HT-29 (cell line): ENCODE measurements at places on chromosomes 3 and 15.

- DNase-seq: no peak
These were observed 4.8 kb upstream of the ADCY5 start for GRCh38 chr3:123453675-123454074.

DNA sequence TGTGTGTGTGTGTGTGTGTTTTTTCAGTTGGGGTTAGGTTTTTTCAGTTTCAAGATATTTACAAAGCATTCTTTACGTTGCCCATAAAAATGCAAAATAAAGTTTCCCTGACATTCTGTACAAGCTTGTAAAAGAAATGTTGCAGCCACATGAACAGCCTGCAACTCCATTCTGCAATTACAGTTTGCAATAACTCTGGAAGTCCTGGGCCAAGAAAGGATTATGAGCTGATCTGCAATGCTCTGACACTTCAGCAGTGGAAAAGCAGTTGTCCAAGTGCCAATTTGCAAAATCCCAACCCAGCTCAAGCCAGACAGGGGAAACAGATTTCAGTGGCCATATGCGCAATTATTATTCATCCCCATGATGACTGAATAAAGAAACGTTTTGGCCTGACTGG, 322.1 kb downstream of the MEX3B start:
- no peak for DNase-seq

DNA sequence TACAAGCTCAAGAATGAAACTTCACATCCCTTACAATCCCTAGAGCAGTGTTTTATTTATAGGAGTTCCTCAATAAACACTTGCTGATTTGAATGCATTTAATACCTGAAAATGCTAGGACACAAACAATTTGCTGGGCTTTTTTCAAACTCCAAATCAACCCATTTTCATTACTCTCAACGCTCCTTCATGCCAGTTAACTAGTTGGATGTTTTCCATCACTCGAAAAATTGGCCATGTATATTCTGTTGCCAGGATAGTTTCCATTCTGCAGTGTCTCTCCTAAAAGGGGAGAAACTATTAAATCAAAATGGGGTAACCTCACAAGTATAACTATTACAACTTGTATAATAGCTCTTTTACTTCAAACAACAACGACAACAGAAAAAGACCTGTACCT, 1.2 kb downstream of the GBE1 start:
- no peak for DNase-seq

DNA sequence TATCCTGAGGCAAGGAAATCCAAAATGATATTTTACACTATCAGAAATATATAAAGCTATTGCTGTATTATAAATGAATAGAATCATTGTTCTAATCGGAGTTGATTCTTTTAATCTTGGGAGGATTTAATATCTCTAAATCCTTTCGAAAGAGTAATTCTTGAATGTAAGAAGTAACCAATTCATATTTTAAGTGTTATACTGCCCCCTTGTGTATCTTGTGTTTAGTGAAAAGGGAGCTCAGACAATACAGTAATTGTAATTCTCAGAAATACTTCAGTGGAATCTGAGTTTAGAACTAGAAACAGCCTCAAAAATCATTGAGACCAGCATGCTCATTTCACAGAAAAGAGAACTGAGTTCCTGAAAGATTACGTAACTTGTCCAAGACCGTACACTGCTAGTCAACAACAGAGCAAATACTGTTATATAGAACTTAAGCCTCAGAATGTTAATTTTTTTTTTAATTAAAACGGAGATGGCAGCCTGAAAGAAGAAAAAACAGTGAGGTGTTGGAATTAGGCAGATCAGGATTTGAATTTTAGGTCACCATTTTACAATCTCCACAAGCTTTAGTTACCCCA, 42.9 kb downstream of the PLCH1 start:
- DNase-seq: peak; percentile 69

GRCh38 chr15:66038387-66039116, 169.3 kb downstream of the RAB11A start:
- no peak for DNase-seq
